ENCODE measurements at places on chromosomes 7 and 10.

DNA sequence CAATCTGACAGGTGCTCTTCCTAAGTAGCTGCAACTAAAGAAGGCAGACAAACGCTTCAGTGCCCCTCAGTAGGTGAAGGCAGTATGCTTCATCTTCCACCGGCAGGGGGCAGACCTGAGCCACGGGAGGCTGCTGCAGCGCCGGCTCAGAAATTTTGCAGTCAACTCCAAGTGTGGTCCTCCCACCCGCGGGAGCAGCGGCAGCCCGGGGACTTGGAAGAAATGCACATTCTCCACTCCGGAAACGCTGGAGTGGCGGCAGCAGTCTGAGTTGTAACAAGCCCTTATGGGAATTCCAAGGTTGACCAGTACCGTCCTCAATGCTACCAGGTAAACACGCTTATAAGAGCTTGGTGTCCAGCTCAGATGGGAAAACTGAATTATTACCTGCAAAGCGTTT lies 3.4 kb downstream of the IGFBP3 start:
- peak; percentile 66 for DNase-seq

- no peak for DNase-seq
Measured at GRCh38 chr7:97973206-97973658, 16.8 kb downstream of the OCM2 start.

- DNase-seq, result no peak
Measured at GRCh38 chr10:10796061-10796773, 221.5 kb upstream of the CELF2 start.

- no peak for DNase-seq
Measured at GRCh38 chr7:13072014-13072413, 384.6 kb downstream of the ARL4A start.

DNA sequence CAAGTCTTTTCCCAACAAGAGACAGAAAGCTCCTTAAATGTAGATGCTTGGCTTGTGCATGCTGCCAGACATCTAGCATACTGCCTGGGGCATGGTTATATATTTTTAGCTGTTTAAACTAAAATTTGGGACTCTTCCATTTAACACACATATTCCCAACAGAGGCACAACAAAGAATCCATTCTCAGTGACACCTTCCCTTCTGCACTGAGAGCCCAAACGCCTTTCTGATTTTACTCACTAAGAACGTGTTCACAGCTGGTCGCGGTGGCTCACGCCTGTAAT lies 49.9 kb downstream of the CPVL start:
- DNase-seq, result no peak

DNA sequence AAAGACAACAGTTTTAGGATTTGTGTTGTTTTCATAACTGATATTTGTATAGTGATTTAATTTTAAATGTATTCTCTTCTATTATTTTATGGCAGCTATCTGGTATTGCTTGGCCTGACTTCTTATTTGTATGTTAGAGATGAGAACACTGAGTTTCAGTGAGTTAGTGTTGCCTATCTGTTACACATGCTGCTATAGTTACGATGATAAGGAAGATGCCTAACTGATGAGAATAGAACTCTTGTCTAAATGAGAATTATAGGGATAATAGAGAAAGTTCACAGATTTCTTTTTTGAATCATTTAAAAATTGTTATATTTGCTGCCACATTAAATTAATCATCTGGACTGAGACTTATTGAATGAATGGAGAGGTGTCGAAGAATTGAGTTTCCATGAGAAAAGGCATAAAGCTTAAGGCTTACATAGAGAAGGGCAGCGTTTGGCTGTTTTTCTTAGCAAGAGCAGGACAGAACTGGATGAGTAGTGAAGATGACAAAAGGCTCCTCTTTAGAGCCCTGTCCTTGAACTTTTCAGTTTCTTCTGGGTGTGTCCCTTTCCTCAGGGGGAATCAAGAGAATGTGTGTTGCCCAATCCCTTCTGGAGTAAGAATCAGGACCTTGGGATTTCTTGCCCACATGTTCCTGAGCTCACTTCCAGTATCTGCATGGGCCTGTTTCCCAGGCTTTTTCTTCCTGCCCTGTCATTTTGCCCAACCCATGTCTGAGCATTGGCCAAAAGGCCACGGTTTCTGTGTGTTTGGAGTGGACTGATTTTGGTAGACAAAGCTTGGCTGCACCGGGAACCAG lies 195.6 kb upstream of the CSTF2T start:
- no peak for DNase-seq

DNA sequence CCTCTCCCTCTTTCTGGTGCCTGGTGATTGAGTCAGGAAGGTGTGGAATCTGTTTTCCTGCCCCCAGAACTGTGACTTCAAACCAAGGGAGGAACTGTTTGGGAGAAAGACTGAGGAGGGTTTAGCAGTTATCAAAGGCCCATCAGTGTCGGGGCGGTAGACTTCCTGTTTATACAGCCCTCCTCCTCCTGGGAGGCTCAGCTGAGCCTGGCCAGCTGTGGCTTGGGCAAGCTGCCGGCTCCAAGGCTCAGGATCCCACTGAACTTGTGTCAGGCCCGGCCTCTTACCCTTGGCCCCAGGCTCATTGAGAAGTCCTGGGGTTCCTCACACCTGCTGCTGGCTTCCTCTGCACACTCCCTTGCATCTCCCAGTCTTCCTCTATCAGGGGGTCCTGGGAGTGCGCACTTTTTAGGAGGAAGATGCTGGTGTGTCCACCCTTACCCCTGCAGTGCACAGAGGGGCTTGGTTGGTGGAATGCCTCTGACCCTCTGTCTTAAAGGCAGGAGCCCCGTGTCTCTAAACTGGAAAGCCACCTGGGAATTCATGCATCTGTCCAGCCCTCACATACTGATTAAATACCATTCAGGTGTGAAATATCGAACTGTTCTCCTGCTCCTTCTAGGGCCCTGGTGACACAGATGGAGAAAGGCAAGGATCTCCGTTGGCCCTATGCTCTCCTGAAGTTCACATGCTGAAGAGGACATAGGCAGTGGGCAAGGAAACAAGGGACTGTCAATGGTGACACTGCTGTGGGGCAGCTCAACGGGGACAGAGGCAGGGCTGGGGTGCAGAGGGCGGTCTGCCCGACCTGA lies 32.4 kb downstream of the CXCL12 start:
- no peak for DNase-seq

DNA sequence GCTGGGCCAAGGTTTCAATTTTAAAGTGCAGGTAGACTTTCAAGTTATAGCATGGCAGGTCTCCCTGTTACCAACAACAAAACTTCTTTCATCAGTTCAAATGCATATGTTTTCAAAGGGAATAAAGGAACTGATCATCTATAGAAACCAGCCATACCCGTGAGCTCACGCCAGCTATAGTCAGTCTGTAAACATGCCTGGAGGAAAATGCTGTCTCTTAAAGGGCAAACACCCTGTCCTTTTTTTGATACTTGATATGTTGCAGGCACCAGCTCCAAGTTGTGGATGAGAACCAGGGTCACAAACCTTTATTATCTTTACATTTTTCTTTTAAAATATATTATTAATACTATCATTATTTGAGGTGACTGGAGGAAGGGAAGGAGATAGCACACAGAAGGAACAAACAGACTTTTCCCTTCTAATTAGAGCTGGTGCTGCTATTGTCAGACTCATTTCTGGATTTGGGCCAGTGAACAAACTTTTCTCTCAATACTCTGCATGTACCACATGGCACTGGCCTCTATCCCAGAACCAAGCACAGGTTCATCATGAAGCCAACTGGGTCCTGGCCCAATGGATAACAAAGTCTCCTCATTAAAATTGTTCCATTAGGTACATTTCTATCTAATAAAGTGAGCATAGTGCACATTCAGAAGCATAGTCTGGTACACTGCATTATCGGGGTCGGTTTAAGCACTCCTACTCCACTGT lies 1102.4 kb downstream of the SORCS3 start:
- no peak for DNase-seq

GRCh38 chr7:86942081-86942480 lies 117.4 kb downstream of the ELAPOR2 start:
- DNase-seq, result no peak

DNA sequence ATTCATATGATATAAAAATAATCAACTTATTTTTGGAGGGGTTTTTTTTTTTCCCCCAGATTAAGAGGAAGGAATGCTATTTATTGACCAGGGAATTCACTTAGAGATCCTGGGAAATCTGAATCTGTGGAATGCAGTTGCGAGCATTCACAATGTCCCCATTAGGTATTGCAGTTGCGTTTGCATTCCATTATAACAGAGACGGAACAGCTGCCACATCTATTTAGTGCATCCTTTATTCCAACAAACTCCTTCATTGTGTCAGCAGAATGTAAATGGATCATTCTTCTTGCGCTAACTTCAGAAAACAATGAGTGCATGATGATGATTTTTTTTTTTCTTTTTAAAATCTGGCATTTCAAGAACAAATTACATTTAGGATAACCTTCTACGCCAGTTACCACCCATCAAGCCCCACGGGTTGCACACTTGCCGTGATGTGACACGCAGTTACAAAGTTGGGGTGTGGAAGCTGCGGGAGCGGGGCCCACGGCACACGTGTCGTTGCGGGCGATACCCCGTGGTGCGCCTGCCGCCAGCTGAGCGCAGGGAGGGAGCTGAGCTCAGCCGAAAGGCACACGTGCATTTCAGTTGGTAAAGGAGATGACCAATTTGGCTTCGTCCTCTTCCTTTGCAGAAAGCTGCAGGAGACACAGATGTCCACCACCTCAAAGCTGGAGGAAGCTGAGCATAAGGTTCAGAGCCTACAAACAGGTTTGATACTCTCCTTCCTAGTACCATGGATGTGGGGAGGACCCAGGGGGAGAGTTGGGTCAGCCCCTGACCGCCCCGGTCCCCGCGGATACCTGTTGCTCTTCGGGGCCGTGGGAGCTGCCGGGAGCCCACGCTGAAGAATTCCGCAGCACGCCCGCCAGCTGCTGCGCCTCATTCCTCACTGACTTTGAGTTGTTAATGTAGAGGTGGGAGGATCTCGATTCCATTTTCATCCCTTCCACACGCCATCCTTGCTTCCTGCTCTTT lies 175.3 kb upstream of the SH2B2 start:
- DNase-seq, result no peak

DNA sequence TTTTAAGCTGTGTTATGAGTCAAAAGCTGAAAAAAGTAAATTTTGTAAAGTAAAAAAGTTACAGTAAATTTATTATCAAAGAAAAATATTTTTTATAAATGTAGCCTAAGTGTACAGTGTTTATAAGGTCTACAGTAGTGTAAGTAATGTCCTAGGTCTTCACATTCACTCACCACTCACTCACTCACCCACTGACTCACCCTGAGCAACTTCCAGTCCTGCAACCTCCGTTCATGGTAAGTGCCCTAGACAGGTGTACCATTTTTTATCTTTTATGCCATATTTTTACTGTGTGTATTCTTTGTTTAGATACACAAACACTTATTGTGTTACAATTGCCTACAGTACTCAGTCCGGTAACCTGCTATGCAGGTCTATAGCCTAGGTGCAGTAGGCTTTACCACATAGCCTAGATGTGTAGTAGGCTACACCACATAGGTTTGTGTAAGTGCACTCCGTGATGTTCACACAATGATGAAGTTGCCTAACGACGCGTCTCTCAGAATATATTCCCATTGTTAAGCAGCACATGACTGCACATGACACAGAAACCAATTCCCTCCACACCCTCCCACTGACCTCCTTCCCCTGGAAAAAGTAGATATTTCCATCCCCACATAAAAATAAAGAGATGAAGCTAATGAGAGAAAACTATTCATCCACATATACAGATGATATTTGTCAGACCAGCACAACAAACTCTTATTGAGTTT lies 44.8 kb upstream of the FGL2 start:
- DNase-seq, result no peak

DNA sequence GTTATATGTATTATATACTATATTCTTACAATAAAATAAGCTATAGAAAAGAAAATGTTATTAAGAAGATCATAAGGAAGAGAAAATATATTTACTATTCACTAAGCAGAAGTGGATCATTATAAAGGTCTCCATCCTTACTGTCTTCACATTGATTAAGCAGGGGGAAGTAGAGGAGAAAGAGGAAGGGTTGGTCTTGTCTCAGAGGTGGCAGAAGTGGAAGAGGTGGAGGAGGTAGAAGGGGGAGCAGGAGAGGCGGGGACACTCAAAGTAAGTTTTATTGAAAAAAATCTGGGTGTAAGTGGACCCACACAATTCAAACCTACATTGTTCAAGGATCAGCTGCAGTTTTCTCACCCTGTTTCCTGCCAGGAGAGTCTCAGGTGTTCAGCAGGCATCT lies 28.9 kb upstream of the ERCC6 start:
- no peak for DNase-seq

GRCh38 chr10:107423903-107424302 lies 259.4 kb upstream of the SORCS1 start:
- DNase-seq, result no peak

GRCh38 chr10:102856758-102857424 lies 2.8 kb downstream of the BORCS7 start:
- no peak for DNase-seq

DNA sequence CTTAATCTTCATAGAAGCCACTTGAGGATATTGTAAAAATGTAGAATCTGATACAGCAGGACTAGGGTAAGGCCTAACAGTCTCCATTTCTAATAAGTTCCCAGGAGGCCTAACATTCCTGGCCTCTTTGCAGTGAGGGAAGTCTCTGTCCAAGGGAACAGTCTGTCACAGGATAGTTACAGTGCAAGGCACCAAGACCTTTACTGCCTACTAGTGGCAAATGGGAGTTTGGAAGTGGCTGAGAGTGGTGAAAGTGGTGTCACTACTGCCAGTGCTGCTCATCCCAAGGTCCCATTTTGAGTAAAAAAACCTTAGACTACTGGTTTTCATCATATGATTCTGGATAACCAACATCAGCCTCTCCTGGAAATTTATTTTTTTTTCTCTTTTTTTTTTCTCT lies 619.5 kb upstream of the SEMA3D start:
- DNase-seq, result no peak
